Activated T-helper 1 cell treated with Interleukin-2 at 50 U/mL for 16 hours (primary cell): ENCODE measurements at places on chromosomes 3 and 15.

- DNase-seq: no peak
Measured at GRCh38 chr3:112132088-112132487, 960 bp downstream of the GCSAM start.

DNA sequence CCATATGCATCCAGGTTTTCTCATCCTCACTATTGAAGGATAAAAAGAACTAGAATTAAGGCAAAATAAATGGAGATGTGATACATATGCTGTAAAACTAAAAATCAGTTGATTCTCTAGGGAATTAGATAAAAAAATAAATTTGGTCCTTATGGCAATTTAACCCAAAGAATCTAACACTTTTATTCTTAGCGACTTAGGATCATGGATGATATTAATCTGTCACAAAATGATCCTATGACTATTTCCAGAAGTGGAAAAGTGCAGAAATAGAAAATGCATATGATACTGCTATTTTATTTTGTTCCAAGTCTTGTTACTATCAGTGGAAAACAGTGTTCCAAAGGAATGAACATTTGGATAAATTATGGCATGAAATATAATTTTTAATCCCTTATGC lies 746.3 kb downstream of the ROBO2 start:
- no peak for DNase-seq

DNA sequence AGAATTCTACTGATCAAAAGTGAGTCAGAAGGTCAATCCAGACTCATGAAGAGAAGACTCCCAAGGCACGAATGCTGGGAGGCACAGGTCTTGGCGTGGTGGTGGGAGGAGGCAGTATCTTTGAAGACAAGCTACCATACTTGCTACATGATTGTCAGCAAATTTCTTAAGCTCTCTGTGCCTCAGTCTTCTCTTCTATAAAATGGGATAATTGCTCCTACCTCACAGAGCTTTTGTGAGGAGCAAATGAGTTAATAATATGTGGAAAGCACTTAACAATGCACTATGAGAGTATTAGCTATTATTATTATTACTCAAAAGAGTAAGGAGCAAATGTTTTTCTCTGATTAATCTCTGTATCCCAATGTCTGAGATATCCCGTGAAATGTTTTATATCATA lies 36.2 kb downstream of the EHD4 start:
- DNase-seq: no peak

DNA sequence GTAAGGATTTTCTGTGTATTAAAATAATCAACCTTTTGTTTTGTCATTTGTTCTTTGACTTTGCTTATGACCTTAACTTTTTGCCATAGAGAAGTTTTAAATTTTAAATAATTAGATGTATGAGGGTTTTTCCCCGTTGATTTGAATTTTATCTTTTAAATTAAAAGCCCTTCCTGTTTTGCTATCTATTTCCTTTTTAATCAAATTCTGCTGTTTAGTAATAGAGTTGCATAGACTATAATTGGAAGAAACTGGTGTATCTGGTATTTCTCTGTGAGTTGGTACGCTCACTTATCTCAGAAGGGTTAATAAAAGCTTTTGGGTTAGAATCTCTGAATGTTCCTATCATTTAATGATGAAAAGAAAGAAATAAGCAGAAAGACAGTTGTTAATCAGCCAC lies 82.2 kb downstream of the LRRC3B start:
- DNase-seq: no peak

DNA sequence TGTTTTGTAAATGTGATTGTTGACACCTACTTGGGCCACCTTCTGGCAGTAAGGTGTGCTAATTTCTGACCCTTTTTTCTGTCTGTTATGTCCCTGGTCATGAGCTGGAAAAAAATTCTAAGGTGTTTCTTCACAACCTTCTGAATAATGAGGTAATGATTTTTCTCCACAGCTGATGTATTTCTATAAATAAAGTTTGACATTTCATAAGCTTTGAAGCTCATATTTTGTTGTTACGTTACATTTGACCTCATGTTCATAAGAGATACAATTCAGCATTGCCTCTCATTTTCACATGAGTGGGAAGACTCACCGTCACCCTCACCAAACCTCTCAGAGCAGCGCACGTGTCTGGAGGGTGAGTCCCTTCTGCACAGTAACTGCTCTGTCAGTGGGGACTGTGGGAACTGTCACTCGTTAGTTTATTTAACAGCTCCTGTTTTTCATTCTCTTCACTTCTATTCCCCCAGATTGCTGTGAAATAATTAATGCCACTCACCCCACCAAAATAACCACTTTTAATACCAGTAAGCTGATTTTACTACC lies 140.9 kb downstream of the PLCL2 start:
- DNase-seq: no peak

GRCh38 chr15:93252780-93253179 lies 163.8 kb upstream of the RGMA start:
- no peak for DNase-seq

- DNase-seq: no peak
Measured at GRCh38 chr3:86914670-86915069, 76.3 kb downstream of the VGLL3 start.

DNA sequence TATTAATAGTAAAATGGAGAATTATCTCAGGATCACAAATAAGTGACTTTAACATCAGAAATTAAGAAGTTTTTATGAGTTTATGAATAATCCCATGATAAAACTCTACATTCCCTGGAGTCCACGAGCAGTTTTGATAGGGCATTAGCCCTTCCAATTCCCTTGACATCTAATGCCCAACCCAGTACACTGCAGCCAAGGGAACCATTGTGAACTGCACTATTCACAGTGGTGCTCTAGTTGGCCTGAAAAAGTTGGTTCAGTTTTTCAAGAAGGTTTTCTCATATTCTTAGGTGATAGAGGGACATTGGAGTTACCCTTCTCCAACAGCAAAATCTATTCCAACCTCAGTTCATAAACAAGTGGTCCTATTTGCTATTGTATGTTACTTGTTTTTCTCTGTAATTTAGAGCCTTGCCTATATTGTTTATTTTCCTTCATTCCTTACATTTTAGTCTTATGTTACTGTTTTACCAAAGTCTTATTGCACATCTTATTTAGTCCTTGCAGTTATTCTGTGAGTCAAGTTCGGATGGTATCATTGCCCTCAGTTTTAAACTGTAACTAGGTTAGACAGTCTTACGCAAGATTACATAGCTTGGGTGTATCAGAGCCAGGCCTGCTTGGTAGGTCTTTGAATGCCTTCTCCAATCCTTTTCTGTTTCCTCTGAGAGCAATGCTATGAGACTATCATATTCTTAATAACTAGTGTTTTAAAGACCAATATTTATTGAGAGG lies 57.9 kb upstream of the SAMMSON start:
- no peak for DNase-seq

DNA sequence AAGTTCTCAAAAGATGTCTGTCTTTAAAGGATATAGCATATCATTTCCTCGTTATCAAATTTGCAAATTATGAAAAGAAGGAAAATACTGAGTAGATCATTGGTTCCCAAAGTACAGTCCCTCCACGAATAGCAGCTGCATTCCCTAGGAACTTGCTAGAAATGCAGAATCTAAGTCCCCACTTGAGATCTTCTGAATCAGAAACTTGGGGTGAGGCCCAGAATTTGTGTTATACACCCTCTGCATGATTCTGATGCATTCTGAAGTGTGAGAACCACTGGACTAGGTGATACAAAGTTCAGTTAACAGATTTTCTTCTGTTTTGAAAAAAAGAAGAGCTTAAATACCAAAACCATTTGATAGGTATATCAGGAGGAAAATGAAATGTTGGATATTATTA lies 77.1 kb downstream of the SLC25A26 start:
- no peak for DNase-seq

- no peak for DNase-seq
Measured at GRCh38 chr3:108511490-108511889, 1.1 kb upstream of the MYH15 start.

- no peak for DNase-seq
Measured at GRCh38 chr15:98859149-98859548, 148.4 kb downstream of the PGPEP1L start.

- DNase-seq: no peak
Measured at GRCh38 chr3:115071166-115071565, 75.9 kb downstream of the ZBTB20 start.

- DNase-seq: no peak
Measured at GRCh38 chr3:187255314-187255713, 36.2 kb downstream of the MASP1 start.

DNA sequence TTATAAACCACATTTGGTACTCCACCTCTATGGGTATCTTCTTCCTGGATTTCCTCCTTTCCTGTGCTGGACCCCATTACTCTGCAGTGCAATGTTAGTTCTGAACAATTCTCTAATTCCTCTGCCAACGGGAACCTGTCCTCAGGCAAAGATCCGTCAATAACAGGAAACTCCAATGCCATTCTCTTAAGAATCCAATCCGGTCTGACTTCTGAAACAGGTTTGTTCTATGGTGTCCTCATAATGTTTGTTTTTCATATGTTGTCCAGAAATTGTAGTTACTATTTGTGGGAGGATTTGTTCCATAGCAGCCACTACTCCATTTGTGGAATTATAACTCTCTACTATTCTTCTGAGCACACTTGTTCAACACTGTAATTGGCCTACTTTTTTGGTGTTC lies 112.7 kb downstream of the TBL1XR1 start:
- DNase-seq: no peak

DNA sequence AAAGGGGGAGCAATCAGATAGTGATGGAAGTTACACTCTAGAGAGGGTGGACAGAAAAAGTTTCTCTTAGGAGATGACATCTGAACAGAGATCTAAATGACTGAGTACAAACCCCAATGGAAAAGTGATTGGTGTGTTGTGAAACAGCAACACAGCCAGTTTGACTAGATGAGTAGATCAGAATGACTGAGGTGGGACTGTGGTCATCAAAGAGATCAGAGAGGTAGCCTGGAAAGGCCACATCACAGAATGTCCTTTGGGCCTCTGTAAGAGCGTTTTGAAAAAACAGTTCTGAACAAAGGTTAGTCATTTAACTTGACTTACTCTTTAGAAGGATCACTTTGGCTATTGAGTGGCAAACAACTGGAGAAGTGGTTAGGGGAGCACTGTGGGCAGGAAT lies 10.6 kb downstream of the LRRC58 start:
- DNase-seq: no peak

DNA sequence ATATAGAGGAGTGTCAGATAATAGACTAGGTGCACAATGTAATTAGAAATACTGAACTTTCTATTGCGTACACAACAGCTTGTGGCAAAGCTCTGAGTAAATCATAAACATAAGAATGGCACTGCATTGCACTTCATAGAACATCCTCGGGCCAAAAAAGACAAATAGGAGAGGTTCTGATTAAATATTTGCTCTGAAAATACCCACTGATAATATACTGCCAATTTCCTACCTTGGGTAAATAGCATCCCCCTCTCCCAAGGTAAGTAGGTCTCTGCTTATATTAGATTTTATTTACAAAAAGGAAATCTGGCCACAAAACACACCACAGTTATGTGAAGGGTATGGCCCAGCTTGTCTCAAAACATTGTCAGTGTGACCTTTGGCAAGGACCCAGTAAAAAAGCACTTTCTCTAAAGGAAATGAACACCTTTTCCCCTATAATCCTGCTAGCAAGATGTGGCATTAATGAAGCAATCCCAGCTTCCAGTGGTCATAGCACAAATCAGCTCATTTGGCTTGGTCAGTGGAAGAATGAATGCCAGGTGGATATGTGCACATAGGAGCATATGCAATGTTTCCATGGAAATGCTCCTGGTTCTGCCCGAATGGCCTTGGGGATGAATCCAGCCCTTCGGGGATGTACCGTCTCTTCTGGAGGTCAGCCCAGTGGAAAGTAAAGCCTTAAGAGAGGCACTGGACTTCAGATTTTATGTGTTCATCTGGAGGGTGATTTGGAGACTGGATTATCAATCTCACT lies 315.9 kb downstream of the LSAMP start:
- no peak for DNase-seq

DNA sequence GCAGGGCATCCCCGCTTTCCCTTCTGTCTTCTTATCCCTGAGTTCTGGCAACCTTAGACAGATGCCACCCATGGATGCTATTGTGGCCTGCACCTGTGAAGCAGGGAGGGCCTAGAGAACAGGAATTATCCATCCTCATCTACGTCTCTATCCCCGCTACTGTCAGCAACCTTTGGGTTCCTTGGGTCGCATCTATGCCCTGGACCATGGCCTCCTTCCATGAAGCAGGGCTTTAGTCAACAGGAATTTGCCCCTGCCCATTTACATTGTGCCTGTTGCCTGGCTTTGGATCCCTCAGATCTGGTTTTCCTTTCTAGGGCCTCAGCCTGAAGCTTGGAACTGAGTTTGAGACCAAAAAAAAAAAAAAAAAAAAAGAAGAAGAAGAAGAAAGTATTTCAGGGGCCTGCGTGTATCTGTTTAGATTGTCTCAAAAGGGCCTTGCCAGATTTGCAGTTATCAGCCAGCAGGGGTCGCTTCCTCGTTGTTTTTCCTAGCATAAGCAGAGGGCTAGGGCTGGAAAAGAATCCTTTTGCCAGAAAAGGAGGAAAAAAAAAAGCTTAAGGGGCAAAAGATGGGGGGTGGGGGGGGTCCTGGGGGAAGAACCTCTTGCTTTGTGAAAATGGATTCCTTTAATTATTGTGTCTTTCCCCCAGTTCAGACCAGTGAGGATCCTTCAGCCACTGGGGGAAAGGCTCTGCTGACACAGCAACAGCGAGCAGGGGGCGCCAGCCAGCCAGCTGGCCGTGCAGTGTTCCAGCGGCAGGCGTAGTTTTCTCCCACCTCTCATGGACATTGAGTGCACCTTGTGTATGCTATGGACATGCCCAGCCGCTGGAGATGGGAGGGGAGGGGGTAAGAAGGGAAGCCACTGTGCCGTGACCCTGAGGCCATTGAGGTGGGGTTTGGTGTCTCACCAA lies 65.7 kb upstream of the ALDH1L1 start:
- DNase-seq: no peak

- DNase-seq: no peak
Measured at GRCh38 chr15:33028495-33028894, 166.0 kb downstream of the FMN1 start.

DNA sequence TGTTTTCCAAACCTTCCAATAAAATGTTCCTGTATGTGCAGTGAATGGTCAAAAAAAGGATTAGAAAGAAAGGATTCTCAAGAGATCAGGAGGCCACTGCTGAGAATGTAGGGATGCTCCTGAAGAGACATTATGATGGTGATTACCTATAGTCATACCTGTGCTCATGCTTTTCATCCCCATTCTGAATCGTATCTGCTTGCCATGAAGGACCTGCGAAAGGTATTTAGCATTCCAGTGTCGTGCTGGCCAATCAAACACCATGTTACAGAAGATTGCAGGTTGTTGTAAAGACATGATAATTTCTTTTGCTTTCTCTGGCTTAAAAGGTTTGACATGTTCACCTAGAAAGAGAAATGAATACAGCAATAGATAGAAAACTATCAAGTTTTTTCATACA lies 16.1 kb downstream of the HSPBAP1 start:
- no peak for DNase-seq

- no peak for DNase-seq
Measured at GRCh38 chr3:77122652-77123051, 82.8 kb downstream of the ROBO2 start.

DNA sequence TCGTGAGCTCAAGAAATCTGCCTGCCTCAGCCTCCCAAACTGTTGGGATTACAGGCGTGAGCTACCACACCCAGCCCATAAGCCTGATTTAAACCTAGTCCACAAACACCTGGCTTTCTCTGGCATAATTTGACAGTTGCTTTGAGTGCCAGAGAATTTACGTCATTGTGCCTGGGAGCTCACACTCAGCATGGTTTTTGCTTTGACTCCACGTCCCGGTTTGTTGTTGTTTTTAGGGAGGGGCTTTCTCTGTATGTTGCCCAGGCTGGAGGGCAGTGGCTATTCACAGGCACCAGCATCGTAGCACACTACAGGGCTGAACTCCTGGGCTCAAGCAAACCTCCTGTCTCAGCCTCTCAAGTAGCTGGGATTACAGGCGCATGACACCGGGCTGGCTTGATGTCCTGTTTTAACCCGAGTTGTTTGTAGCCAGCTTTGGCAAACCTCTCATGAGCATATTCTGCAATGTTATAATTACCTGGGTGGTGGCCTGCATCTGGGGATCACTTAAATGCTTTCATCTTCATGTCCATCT lies 32.7 kb downstream of the CEMIP start:
- no peak for DNase-seq
